Neural crest cell (in vitro differentiated cells): ENCODE measurements at places on chromosomes 4 and X. TPM values are rescaled to one million over a fixed set of nuclear protein-coding genes. Genes with fewer than 3 reads are reported as not detected.

THAP9 gene
- 11.6 and 11.7 TPM in 2 replicates for total RNA-seq

- H3K4me1 ChIP-seq, result no peaks in the 10 kb centered on the region
- no peaks in the 10 kb centered on the region for H3K36me3 ChIP-seq
- H3K27ac ChIP-seq, result no peak overlapping the region
- no peaks in the 10 kb centered on the region for H3K27me3 ChIP-seq
- no peak overlapping the region for H3K4me3 ChIP-seq
These were observed 326.7 kb downstream of the STK32B start for GRCh38 chr4:5378002-5378401.

GRCh38 chr4:125316401-125316790, 1.6 kb downstream of the FAT4 start:
- peaks cover 28% of the 10 kb centered on the region for H3K27me3 ChIP-seq
- DNase-seq, result no peak
- H3K4me1 ChIP-seq, result peaks cover 70% of the 10 kb centered on the region
- H3K27ac ChIP-seq, result peak overlapping the region; percentile 53

- H3K27ac ChIP-seq, result no peak overlapping the region
- no peaks in the 10 kb centered on the region for H3K36me3 ChIP-seq
- DNase-seq, result no peak
- no peaks in the 10 kb centered on the region for H3K27me3 ChIP-seq
- H3K4me1 ChIP-seq, result no peaks in the 10 kb centered on the region
These were observed 1607.4 kb downstream of the C4orf33 start for GRCh38 chr4:130703211-130703935.

DNA sequence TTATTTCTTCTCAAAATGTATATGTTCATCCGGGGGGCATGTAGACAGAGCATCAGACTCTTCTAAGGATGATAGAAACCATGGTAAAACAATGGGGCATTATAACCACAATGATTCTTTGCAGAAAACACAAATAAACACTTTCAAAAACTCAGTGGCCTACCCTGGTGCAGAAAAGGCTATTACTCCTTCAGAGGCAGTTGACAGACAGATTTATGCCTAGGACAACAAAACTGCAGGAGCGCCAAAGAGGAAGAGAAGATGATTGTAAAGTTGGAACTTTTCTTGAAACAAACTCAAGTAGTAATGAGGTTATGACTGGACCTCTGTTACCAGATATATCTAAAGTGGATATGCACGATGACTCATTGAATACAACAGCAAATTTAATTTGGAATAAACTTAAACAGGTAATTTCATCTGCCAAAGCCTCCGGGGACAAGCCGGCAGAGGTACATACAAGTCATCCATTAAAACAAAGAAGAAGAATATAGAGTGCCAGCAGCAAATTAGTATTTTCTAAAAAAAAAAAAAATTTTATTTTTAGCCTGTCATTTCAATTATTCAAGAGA, 1068.4 kb upstream of the INTU start:
- H3K27ac ChIP-seq, result no peak overlapping the region
- H3K27me3 ChIP-seq, result no peaks in the 10 kb centered on the region
- no peak for DNase-seq
- H3K4me3 ChIP-seq, result no peak overlapping the region

DNA sequence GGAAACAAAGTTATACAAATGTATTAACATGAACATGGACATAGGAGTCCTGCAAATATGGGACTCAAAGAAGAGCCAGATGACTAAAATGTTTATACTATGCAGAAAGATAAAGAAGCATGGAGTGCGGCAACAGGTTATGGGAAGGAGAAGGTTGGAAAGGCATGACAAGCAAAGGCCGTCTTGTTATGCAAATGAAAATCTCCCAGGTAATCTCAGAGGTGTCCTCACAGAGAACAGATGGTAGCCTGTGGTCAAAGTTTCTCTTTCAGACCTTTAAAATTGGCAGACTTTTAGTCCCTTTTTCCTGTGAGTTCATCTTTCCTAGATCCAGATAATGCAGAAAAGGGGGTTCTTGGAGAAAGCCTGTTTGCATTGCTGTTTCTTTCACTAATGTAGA, 116.4 kb upstream of the BEND4 start:
- H3K27ac ChIP-seq, result no peak overlapping the region
- H3K4me1 ChIP-seq, result no peaks in the 10 kb centered on the region
- no peaks in the 10 kb centered on the region for H3K36me3 ChIP-seq
- no peak for DNase-seq

DNA sequence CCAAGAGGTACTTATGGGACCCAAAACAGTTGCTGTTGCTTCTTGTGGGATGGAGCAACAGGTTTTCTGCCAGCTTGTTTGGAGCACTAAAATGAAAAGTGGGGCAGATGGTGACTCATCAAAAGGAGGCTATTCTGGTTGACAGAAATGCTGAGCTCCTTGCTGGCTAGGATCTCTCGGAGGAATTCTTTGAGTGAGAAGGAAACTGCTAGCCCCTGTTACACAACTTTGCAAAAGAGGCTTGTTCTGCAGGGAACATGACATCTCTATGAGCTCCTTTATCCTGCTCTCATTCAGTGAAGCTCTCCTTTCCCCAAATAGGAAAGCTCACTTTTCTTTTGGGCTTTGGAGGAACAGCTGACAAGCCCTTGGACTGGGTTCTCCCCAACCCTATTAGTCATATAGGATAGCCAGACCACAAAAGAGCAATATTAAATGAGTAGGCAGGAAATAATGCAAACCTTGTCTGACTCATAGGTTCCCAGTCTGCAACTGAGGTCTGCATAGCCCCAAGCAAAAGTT, 108.3 kb downstream of the CDS1 start:
- no peak for DNase-seq
- no peaks in the 10 kb centered on the region for H3K27me3 ChIP-seq
- no peak overlapping the region for H3K27ac ChIP-seq
- H3K4me3 ChIP-seq, result no peak overlapping the region

GRCh38 chr4:6894086-6894478, 15.5 kb upstream of the TBC1D14 start:
- no peaks in the 10 kb centered on the region for H3K27me3 ChIP-seq
- H3K4me3 ChIP-seq, result no peak overlapping the region
- H3K4me1 ChIP-seq, result peaks cover 28% of the 10 kb centered on the region
- H3K36me3 ChIP-seq, result peaks cover 7% of the 10 kb centered on the region
- H3K27ac ChIP-seq, result no peak overlapping the region
- DNase-seq, result no peak

- no peak overlapping the region for H3K4me3 ChIP-seq
- peaks cover 58% of the 10 kb centered on the region for H3K4me1 ChIP-seq
- H3K36me3 ChIP-seq, result no peaks in the 10 kb centered on the region
These were observed 21.7 kb downstream of the PJA1 start for GRCh38 chrX:69143530-69143929.

DNA sequence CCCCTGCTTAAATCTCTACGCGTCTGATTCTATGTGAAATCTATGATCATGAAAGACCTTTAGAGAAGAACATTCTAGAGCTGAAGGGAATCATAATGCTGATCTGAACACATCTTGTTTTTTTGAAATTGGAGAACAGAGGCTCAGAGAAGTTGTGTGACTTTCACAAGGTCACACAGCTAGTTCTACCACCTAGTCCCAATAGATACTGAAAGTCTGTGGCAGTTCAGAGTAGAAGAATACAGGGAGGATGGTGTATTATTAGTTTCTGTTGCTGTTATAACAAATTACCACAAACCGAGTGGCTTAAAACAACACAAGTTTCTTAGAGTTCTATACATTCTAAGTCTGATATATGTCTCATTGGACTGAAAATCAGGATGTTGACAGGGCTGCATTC, 14.5 kb downstream of the CYP2U1 start:
- H3K4me1 ChIP-seq, result no peaks in the 10 kb centered on the region
- DNase-seq, result no peak
- H3K27ac ChIP-seq, result no peak overlapping the region
- no peak overlapping the region for H3K4me3 ChIP-seq
- no peaks in the 10 kb centered on the region for H3K27me3 ChIP-seq

DNA sequence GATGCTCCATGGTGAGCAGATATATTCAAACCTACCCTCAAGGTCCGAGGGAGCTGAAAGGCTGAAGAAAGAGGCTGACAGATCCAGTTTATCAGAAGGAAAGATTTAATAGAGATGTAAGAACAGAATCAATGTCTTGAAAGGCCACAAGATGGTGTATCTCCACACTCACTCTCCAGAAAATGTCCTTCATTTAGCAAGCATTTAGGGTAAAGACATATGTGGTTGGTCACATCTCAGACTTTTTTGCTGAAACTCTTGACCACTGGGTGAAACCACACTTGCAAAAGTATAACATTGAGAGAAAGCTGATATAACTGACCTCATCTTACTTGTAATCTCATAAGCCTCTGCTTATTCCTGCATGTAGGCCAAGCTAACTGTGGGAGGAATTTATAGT, 745.8 kb upstream of the GALNTL6 start:
- no peak for DNase-seq
- H3K4me3 ChIP-seq, result no peak overlapping the region
- H3K4me1 ChIP-seq, result no peaks in the 10 kb centered on the region
- H3K27me3 ChIP-seq, result no peaks in the 10 kb centered on the region
- no peak overlapping the region for H3K27ac ChIP-seq

MAGEB17 gene
- total RNA-seq, result 0.30 TPM in 1 of 2 replicates, not detected in the other

DNA sequence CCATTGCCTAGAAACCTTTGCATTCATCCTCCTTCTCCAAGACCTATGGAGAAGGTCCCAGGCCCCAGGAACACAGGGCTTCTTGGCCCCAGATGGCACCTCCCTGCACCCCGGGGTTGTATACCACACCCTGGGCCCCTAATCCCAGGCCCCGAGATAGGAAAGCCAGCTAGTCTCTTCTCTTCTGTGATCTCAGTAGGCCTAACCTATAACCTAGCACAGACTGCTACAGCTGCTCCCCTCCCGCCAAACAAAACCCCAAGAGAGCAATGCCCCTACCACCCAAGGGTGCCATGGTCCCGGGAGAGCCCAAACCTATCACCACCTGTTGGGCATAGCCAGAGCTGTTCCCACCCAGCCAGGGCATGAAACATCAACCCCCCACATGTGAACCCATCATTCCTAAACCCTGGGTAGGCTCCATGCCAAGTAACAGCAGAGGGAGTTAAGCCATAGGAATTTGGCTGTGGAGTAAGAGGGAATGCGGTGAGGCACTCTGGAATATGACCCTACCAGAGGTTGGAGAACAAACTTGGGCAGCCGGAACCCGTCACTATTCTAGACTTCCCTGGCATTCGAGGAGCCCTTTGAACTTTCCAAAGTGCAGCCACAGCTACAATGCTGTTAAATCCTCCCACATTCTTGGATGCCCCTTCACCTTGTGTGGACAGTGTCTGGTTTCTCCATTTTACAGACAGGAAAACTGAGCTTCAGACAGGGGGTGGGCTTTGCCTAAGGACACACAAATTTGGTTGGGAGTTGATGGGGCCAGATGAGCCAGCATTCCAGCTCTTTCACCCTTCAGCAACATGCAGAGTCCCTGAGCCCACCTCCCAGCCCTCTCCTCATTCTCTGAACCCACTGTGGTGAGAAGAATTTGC, 10.9 kb upstream of the SASH3 start:
- no peaks in the 10 kb centered on the region for H3K4me1 ChIP-seq
- H3K27ac ChIP-seq, result no peak overlapping the region
- no peaks in the 10 kb centered on the region for H3K27me3 ChIP-seq
- no peaks in the 10 kb centered on the region for H3K36me3 ChIP-seq
- H3K4me3 ChIP-seq, result no peak overlapping the region

- H3K27ac ChIP-seq, result no peak overlapping the region
- no peak for DNase-seq
- H3K4me1 ChIP-seq, result peaks cover 3% of the 10 kb centered on the region
- H3K36me3 ChIP-seq, result no peaks in the 10 kb centered on the region
- no peaks in the 10 kb centered on the region for H3K27me3 ChIP-seq
- H3K4me3 ChIP-seq, result no peak overlapping the region
These were observed 19.4 kb upstream of the RAB40A start for GRCh38 chrX:103538728-103539127.

DNA sequence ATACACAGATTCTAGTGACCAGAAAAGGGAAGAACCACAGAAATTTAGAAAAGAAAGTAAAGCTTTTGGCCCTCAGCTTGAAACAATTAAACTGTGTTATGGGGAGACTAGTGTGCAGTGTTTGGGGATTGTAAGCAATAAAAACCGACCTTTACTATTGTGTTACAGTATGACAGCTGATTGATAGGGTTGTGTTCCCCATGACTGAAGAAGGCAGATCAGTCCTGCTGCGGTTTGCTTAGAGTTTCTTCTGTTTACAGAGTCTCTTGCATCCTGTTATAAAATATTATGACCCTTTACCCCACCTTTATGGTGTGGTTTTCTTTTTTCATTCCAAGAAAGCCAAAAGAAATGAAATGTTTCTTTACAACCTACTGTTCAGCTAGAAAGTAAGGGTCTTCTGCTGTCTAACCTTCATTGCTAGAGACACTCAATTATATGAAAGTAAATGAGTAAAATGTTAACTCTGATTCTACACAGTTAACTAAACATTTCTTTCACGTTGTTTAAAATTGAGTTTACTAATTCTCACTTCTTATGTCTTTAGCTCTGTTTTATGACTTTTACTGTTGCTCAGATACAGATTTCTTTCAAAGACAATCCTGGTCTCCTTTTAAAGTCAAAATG, 18.1 kb downstream of the CHIC1 start:
- no peak overlapping the region for H3K27ac ChIP-seq
- H3K27me3 ChIP-seq, result no peaks in the 10 kb centered on the region

HDX gene
- 8.8 and 10.6 TPM in 2 replicates for total RNA-seq

GRCh38 chr4:145490361-145490760, 8.7 kb downstream of the SMAD1 start:
- DNase-seq, result no peak
- no peaks in the 10 kb centered on the region for H3K27me3 ChIP-seq
- H3K27ac ChIP-seq, result no peak overlapping the region
- H3K4me3 ChIP-seq, result no peak overlapping the region
- no peaks in the 10 kb centered on the region for H3K36me3 ChIP-seq
- peaks cover 10% of the 10 kb centered on the region for H3K4me1 ChIP-seq

- DNase-seq, result no peak
- no peak overlapping the region for H3K27ac ChIP-seq
- H3K36me3 ChIP-seq, result no peaks in the 10 kb centered on the region
These were observed 439.8 kb upstream of the NR3C2 start for GRCh38 chr4:148881860-148882643.

TRAM1L1 gene
- total RNA-seq, result 4.6 and 5.0 TPM in 2 replicates

- no peak for DNase-seq
- no peak overlapping the region for H3K4me3 ChIP-seq
- peaks cover 11% of the 10 kb centered on the region for H3K4me1 ChIP-seq
- peaks cover under 1% of the 10 kb centered on the region for H3K36me3 ChIP-seq
These were observed 143.4 kb upstream of the VCX3A start for GRCh38 chrX:6678313-6678712.
